Left colon (tissue), 2 donors: ENCODE measurements at places on chromosomes 16 and 17.

- no peak for DNase-seq
Measured at GRCh38 chr17:75514299-75514918, 928 bp downstream of the CASKIN2 start.

DNA sequence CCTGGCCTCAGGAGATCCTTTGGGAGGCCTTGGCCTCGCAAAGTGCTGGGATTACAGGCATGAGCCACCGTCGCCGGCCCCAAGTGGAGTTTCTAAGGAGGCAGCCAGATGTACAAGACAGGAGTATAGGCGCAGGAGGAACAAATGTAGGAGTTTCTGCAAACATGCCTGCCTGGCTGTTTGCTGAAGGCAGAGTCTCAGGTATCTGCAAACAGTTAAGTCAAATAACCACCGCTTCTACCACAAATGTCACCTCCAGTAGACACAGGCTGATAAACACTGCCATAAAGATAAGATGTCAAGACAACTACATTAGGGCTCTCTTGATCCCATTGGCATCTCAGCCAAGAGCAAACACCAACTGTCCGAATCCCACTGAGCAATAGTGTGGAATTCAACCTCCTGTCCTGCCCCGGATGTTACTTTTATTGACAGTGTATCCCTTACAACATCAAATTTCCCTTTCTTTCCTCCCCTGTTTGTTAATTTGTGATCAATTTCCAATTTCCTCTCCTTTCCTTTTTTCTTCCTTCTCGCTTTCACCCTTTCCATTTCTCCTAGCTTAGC is 5.6 kb upstream of the COG1 start:
- no peak for DNase-seq

DNA sequence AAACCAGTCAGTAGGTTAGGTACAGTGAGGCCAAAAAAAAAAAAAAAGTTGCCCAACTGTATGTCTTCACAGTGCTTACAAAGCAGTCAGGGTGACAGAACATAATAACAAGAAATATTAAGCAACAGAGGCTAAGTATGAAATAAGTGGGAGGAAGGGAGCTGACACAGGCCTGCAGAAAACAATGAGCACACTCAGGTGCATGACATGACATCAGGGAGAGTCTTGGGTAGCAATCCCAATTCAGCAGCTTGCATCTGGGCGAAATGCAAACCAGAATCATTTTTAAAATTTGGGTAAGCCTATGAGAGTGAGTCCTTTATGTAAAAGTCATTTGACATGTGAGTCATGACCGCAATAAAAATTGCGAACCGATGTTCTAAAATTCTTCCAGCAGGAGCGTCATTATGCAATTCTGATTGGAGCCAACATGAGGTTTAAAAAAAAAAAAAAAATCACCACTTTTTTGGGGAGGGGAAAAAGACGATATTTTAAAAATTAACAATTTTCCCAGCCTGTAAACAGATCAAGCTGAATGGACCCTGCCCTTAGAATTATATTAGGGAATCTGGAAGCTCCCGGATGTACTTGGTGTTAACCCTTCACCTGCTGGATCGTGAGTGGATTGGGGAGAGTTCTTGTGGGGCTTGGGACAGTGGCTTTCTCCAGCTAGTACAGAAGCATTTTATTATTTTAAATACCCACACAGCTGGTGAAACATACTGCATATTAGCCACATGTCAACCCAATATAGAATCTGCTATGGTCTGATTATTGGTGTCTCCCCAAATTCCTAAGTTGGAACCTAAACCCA is 127.9 kb downstream of the NPIPB5 start:
- no peak for DNase-seq

- DNase-seq: peak; percentile 21
Measured at GRCh38 chr17:16507918-16508533, 16.0 kb upstream of the LRRC75A start.

GRCh38 chr17:70217571-70217970 is 48.2 kb downstream of the KCNJ2 start:
- no peak for DNase-seq
